Activated CD8-positive, alpha-beta T cell treated with anti-CD3 and anti-CD28 coated beads, Interleukin-2, amount 10 ng/mL, durations not matched to agents 7 days and 5 days (primary cell): ENCODE measurements at places on chromosomes 3 and 15. TPM values are rescaled to one million over a fixed set of nuclear protein-coding genes. Genes with fewer than 3 reads are reported as not detected.

NOX5 gene
- total RNA-seq, result not detected

RASGRF1 gene
- total RNA-seq, result not detected

FSTL1 gene
- 0.37 TPM for total RNA-seq

DNA sequence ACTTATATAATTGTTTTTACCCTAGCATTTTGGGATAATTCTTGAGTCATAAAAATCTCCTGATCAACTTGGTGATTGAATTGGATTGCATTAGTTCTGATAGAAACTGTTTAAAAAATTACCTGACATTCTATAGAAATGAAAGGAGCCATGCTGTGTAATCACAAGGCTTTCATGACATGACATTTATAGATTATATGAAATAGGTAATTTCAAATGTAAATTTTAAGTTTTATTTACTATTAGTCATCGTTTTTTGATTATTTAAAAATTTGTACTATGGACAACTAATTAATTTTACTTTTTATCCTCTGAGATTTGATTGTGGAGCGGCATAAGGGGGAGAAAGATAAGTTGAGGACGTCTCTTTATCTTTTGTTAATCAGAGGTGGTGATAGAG lies 12.3 kb upstream of the CHD2 start:
- H3K4me3 ChIP-seq, result peak overlapping the region; percentile 64
- H3K4me1 ChIP-seq, result peaks cover 53% of the 10 kb centered on the region
- peaks cover 88% of the 10 kb centered on the region for H3K36me3 ChIP-seq
- peak overlapping the region; percentile 39 for H3K27ac ChIP-seq

GRCh38 chr15:73053398-73053723 lies 1.1 kb downstream of the NEO1 start:
- DNase-seq, result no peak
- H3K4me1 ChIP-seq, result peaks cover 13% of the 10 kb centered on the region
- H3K36me3 ChIP-seq, result no peaks in the 10 kb centered on the region
- no peak overlapping the region for H3K27ac ChIP-seq

DNA sequence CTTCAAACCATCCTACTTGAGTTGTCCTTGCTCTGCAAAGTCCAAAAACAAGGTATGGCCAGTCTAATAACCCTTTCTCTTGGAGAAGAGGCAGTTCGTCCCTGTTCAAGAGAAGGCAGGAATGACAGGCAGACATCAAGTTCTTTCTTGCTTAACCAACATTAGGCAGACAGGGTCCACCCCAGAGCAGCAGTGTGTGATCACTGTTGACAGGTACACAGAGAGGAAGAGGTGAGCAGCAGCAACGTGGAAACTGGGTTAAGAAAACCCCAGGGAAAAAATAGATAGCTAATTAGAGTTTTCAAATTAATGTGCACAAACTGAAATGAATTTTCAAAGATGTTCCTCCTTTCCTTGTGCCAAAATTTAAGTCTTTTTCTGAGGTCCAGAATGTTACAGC lies 48.2 kb downstream of the TNIK start:
- no peaks in the 10 kb centered on the region for H3K36me3 ChIP-seq
- H3K27ac ChIP-seq, result no peak overlapping the region
- no peak overlapping the region for H3K4me3 ChIP-seq

DNA sequence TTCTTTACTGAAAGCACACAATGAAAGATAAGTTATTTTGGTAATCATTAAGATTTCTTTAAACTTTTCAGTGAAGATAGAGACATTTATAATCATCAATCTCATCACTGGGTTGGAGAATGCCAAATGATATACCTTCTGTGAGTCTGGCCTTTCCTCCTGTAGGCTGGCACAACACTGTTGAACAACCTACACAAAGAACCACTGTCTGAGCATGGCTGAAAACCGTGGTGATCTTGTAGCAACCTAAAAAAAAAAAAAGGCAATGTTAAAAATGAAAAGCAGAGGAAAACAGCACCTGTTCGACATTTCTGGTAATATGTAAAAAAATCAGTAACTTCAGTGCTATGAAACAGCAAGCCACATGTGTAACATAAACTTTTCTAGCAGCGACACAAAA lies 1.8 kb downstream of the RPS27L start:
- H3K4me1 ChIP-seq, result peaks cover 26% of the 10 kb centered on the region
- H3K36me3 ChIP-seq, result peaks cover 43% of the 10 kb centered on the region
- peak overlapping the region; percentile 97 for H3K4me3 ChIP-seq
- H3K27me3 ChIP-seq, result no peaks in the 10 kb centered on the region
- peak overlapping the region; percentile 55 for H3K27ac ChIP-seq

GRCh38 chr3:177498037-177498857 lies 301.0 kb upstream of the TBL1XR1 start:
- no peaks in the 10 kb centered on the region for H3K4me1 ChIP-seq
- DNase-seq, result no peak
- no peak overlapping the region for H3K4me3 ChIP-seq
- H3K27me3 ChIP-seq, result no peaks in the 10 kb centered on the region
- no peak overlapping the region for H3K27ac ChIP-seq
- H3K36me3 ChIP-seq, result no peaks in the 10 kb centered on the region

- H3K27me3 ChIP-seq, result peaks cover 33% of the 10 kb centered on the region
- H3K36me3 ChIP-seq, result no peaks in the 10 kb centered on the region
- no peak for DNase-seq
- no peaks in the 10 kb centered on the region for H3K4me1 ChIP-seq
Observed at GRCh38 chr3:108983051-108983450, 29.4 kb upstream of the GUCA1C start.

- H3K27ac ChIP-seq, result no peak overlapping the region
- no peaks in the 10 kb centered on the region for H3K4me1 ChIP-seq
- H3K4me3 ChIP-seq, result no peak overlapping the region
- no peaks in the 10 kb centered on the region for H3K36me3 ChIP-seq
Observed at GRCh38 chr15:35115155-35115725, 30.1 kb upstream of the NANOGP8 start.

DNA sequence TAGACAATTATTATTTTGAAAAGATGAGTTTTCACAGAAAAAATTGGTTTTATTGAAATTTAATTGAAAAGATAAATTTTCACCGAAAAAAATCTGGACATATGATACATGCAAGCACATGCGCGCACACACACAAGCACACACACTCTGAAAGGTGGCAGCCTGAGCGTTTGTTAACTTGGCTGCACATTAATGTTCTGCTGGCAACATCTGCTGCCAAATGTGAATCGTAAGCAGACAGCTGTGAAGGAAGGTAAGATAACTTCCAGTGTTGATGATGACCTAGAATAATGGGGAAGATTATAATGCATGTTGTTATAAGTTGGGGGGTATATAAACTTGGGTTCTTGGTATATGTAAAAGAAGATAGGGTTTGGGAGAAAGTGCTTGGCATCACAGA lies 18.4 kb upstream of the CMTM7 start:
- peaks cover 24% of the 10 kb centered on the region for H3K4me1 ChIP-seq
- H3K36me3 ChIP-seq, result no peaks in the 10 kb centered on the region

GRCh38 chr3:79167651-79168416 lies 600.0 kb downstream of the ROBO1 start:
- no peak overlapping the region for H3K27ac ChIP-seq
- no peaks in the 10 kb centered on the region for H3K36me3 ChIP-seq
- H3K4me1 ChIP-seq, result no peaks in the 10 kb centered on the region
- no peak for DNase-seq
- no peaks in the 10 kb centered on the region for H3K27me3 ChIP-seq

DNA sequence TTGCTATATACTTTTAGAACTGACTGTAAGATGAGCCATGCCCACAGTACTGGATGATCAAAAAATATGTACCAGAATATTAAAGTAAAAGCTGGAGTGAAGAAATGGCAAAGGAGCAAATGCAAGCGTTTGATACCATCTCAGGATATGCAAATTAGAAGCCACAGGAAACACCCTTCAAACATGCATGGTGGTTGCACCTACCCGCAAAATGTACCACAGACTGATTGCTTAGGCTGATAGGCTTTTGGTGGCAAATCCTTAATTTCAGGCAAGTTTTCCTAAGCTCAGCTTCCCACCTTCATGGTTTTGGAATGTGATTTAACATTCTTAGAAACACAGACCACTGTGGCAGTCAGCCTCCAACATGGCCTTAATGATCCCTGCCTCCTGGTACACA lies 149.0 kb downstream of the PDZRN3 start:
- no peak for DNase-seq
- no peak overlapping the region for H3K27ac ChIP-seq
- no peaks in the 10 kb centered on the region for H3K36me3 ChIP-seq
- no peaks in the 10 kb centered on the region for H3K4me1 ChIP-seq
- H3K4me3 ChIP-seq, result no peak overlapping the region

- no peak overlapping the region for H3K4me3 ChIP-seq
- H3K27ac ChIP-seq, result no peak overlapping the region
Observed at GRCh38 chr3:110741891-110742290, 329.7 kb upstream of the NECTIN3 start.
